ENCODE measurements at places on chromosomes 11 and 22.

- no peak for DNase-seq
Observed at GRCh38 chr11:44207292-44207691, 102.6 kb downstream of the ALX4 start.

DNA sequence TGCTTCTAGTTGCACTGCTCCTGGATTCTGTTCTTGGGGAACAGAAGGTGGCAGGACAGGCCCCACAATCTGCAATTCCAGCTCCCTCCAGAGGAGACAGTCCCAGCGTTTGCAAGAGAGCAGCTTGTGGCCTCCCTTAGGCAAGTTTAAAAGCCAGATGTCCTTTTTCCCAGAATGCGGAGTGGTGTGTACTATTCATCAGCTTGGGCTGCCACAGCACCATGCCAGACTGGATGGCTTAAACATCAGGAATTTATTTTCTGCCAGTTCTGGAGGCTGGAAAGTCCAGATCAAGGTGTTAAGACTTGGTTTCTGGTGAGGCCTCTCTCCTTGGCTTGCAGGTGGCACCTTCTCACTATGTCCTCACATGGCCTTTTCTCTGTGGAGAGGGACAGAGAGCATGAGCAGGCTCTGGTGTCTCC, 11.7 kb downstream of the MIAT start:
- DNase-seq: no peak

DNA sequence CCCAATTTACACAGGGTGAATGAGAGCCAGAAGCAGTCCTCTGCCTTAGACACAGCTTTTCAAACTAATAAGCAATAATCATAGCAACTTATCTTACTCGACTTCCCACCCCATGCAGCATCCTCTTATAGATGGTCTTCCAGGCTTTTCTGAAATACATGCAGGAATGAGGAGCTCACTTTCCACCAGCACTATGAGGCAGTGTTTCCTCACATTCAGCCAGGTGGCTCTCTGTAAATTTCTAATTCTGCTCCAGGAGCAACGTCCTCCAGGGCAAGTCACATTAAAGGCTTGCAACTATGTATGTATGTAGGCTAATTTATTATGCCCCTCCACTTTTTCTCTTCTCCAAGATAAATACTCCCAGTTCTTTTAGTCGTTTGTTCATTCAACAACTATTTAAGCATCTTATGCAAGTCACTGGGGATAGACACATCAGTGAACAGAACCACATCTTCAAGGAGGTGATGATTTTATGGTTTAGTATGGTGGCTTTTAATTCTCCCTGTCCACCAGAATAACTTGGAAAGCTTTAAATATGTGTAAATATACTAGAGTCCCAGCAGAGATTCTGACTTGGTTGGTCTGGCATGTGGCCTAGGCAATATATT, 59.9 kb downstream of the PAK1 start:
- no peak for DNase-seq

GRCh38 chr22:27493796-27494195, 307.8 kb downstream of the MN1 start:
- no peak for DNase-seq

GRCh38 chr11:134640536-134640935, 228.5 kb upstream of the B3GAT1 start:
- no peak for DNase-seq

DNA sequence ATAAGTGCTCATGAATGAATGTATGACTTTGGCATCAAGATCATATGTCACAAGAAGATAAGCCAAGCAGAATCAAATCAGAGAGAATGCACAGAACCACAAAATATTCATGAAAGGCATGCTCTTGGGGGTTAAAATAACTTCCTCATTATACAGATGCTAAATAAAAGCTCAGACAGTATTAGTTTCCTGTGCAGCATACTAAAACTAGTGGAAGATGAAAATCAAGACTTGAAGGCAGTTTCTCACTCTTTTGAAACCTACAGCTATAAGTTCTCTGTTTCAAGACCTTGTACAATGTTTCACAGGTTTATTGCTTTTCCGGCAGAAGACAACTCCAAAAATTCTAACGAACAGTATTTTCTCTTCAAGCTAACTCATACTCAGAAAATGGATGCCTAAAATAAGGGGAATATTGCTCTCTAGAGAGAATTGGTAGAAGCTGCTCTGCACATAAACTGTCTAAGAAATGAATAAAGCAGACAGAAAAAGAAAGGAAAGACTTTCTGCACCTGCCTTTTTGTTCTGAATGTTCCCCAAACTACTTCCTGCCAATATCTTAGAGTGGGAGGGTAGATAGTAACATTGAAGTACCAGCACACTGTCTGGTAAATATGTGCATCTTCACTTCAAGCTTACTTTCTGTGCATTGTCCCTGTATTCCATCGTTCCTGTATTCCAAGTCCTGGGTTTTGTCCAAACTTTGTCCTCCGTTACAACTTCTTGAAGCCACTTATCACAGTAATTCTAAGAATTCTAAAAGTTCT, 639.4 kb upstream of the FAT3 start:
- no peak for DNase-seq

DNA sequence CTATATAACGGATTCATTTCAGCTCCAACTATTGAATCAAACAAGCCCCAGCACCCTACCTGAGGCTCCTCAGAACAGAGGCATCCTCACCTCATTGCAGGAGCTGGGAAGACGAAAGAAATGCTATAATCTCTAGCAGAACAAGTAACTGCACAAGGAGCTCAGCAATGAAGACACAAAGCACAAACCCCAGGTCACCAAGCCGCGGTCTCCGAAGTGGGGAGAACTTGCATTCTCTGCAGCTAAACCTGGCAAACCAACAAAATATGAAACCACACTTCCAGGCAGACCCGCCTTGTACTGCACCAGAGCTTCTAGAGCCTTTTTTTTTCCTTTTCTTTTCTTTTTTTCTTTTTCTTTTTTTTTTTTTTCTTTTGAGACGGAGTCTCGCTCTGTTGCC, 21.8 kb upstream of the CD5 start:
- no peak for DNase-seq

- DNase-seq: no peak
Observed at GRCh38 chr11:116579031-116579653, 193.6 kb downstream of the BUD13 start.

GRCh38 chr11:34068111-34068510, 16.6 kb downstream of the CAPRIN1 start:
- no peak for DNase-seq

All from GM10248 (cell line).